ENCODE measurements at places on chromosomes 12 and 14.

DNA sequence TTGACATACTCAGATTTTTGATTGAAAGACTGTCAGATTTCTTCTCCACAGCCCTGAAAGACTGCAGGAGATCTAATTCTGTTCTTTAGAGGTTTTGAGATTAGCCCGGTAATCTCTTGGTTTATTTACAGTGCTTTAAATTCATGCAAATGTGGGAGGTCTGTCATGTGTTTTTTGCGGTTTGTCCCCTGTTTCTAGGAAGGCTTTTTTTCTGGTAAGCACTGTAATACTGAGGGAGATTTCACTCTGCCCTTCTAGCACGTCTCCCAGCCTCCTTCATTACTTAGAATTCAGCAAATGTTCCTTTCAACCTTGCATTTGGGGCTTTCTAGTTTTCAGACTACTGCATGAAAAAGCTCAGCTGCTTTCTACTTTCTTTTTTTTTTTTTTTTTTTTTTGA lies 31.1 kb downstream of the GPHN start:
- no peak for DNase-seq

DNA sequence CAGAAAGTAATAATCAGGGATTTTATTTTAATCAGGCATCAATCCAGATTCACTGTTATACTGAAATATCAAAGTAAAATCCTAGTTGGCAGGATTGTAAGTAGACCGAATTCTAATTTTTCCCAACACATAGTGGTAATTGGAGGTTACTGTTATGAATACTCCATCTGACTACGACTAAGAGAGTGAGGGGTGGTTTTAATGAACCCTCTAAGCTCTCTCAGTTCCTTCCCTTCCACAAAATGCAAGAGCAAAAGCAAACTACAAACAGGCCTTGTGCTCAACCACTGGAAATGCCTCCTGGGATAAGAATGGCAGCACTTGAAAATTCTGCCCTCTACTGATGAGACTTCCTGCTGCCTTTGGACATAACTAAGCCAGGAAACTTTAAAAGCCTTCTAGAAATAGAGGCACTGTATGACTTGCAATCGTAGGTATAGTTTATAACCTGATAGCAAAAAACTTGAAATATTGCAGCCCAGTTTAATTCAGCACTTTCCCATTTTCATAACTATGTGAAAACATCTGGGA lies 184.8 kb downstream of the SLC16A7 start:
- no peak for DNase-seq

GRCh38 chr14:95328729-95329503 lies 9.2 kb upstream of the CLMN start:
- no peak for DNase-seq

DNA sequence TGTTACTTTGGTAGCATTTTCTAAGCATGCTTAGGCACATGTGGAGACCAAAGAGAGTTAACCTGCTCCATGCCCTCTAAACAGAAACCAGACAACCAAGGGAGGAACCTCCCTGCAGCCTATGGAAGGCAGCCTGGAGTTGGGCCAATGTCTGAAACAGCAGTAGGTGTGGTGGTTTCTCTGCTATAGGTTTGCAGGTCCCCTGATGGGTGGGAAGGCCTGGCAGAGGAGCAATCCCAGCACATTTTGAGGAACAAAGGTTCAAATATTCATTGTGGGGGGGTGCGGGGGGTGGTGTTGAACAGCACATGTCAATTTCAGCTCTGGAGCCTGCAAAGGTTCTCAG lies 65.4 kb downstream of the DACT1 start:
- no peak for DNase-seq

DNA sequence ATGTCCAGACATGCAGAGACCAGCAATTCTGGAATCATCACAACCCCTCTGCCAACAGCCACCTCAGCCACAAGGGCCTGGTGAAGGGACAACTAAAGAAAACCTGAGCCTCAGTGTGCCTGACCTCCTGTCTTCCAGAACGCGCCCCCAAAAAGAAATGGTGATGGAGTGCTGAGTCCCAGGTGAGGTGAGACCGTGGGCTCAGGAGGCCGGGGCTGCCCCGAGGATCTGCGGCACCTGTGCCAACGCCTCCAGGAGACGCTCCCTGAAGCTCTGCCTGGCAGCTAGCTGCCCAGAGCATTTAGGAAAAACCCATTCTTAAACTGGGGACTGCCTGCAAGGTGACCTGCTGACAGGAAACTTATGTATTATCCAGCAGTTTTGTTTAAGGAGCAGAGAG lies 51.2 kb downstream of the CDC42BPB start:
- DNase-seq = no peak

GRCh38 chr14:80959496-80959895 lies 4.1 kb downstream of the TSHR start:
- DNase-seq = no peak

DNA sequence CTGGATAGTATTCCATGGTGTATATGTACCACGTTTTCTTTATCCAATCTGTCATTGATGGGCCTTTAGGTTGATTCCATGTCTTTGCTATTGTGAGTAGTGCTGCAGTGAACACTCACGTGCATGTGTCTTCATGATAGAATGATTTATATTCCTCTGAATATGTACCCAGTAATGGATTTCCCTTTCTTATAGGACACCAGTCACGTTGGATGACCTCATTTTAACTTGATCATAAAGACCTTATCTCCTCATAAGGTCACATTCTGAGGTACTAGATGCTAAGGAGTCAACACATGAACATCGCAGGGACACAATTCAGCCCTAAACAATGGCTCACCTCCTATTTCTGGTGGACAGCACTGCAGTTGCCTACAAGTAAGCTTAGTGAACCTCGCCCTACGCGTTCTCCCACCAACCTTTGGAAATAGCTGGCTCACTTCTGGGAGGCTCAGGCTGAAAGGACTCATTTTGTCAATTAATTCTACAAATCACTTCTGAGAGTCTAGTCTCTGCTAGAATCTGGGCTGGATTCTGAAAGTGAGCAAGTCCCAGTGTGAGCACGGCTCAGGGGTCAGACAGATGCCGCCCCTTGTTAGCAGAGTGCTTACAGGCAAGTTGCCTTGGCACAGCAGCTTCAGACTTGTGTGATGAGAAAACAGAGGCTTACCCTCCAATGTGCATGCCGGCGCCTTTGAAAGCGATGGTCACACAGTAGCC lies 183.8 kb upstream of the GSC start:
- DNase-seq = no peak

GRCh38 chr14:59629444-59630287 lies 53.1 kb upstream of the CCDC175 start:
- no peak for DNase-seq

DNA sequence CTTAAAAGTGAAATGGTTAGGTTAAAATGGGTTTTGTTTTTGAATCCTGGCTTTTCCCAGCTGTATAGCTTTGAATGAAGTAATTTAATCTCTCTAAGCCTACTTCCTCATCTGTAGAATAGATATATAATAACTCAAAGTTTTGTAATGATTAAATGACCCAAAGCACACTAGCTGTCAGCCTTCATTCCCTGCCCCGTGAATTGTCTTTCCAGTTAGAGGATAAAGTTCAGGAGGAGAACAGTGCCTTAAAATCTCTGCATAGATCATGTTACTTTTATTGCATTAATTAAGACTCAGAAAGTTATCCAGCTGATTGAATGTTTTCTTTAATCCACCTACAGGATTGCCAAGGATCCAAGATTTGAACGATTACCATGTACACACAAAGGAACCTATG lies 19.4 kb downstream of the FCF1 start:
- no peak for DNase-seq

DNA sequence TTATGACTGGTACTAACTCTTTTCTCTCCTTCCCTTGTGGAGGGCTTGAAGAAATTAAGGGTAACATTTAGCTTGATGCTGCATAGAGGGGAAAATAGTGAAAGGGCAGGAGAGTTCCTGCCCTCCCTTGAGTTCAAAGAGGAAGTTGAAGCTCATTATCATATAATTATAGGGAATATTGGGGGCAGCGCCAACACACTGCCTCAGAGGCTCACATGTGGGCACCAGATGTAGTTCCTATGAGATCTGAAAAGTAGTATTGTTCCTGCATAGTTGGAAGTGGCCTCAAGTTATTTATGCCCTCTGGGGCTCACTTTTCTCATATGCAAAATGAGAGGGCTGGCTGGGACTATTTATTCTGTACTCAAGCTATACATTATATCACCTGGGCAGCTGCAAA lies 33.0 kb upstream of the FGF23 start:
- no peak for DNase-seq

- no peak for DNase-seq
Measured at GRCh38 chr12:40921563-40922163, 229.4 kb downstream of the CNTN1 start.

DNA sequence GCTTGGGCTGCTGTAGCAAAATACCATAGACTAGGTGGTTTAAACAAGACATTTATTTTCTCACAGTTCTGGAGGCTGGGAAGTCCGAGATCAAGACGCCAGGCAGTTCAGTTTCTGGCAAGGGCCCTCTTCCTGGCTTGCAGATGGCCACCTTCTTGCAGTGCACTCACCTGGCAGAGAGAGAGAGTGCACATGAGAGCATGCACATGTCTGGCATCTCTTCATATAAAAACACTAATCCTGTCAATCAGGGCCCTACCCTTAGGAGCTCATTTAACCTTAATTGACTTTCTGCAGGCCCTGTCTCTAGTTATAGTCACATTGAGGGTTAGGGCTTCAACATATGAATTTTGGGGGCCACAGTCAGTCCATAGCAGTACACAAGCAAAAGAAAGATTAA lies 12.4 kb upstream of the EVL start:
- no peak for DNase-seq

Data from stimulated activated CD4-positive, alpha-beta T cell treated with anti-CD3 and anti-CD28 coated beads, TNF-alpha, amount 100 ng/mL, for 4 hours (primary cell).